K562 (cell line): ENCODE measurements at places on chromosomes 1 and 21. TPM values are rescaled to one million over a fixed set of nuclear protein-coding genes. Genes with fewer than 3 reads are reported as not detected.

The TNNI3K gene
- not detected in 2 replicates for total RNA-seq

The NTMT2 gene
- total RNA-seq, result not detected in 2 replicates

The SPRR4 gene
- total RNA-seq, result not detected in 2 replicates

The FMO3 gene
- total RNA-seq, result 0.22 TPM in 1 of 2 replicates, not detected in the other

The UBR4 gene
- total RNA-seq, result 218 and 237 TPM in 2 replicates

The HENMT1 gene
- total RNA-seq, result not detected in 2 replicates
